ENCODE measurements at places on chromosomes 6 and 20.

GRCh38 chr6:134134654-134135053, 82.2 kb upstream of the SLC2A12 start:
- no peak for DNase-seq
- H3K4me1 ChIP-seq: no peaks in the 10 kb centered on the region
- H3K27ac ChIP-seq: no peak overlapping the region
- no peak overlapping the region for H3K4me3 ChIP-seq
- H3K27me3 ChIP-seq: peaks cover 14% of the 10 kb centered on the region
- no peaks in the 10 kb centered on the region for H3K36me3 ChIP-seq

GRCh38 chr6:157552820-157553485, 172.0 kb downstream of the ZDHHC14 start:
- H3K27ac ChIP-seq: peak overlapping the region; percentile 77
- no peak overlapping the region for H3K4me3 ChIP-seq
- peaks cover 38% of the 10 kb centered on the region for H3K4me1 ChIP-seq
- H3K27me3 ChIP-seq: no peaks in the 10 kb centered on the region
- no peak for DNase-seq

GRCh38 chr6:81362246-81362645, 390.2 kb downstream of the TENT5A start:
- DNase-seq: no peak
- H3K27ac ChIP-seq: no peak overlapping the region
- H3K4me3 ChIP-seq: no peak overlapping the region
- no peaks in the 10 kb centered on the region for H3K4me1 ChIP-seq
- no peaks in the 10 kb centered on the region for H3K36me3 ChIP-seq

DNA sequence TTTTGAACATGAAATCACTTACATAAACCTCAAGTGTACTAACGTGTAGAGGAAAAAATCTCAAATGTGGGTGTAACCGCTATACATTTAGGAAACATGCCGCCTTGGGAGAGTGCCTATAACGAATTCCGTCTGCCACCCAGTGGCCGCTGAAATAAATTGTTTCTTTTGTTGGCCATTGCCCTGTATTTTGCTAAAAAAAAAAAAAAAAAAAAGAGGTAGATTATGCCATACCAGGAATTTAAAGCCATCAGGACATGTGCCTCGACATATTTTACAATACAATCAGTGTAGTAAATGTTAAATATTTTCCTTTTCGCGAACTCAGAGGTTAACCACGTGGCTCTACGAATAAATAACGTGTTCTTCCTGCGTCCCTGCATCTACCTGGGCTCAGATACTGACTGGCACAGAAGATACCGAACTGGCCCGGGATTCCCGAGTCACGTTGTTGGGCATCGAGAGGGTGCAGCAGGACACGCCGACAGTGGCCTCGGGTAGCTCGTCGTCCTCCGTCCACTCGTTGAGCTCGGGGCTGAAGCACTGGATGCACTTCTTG, 14.3 kb downstream of the KLHL31 start:
- no peaks in the 10 kb centered on the region for H3K27me3 ChIP-seq
- DNase-seq: peak; percentile 64
- H3K4me3 ChIP-seq: peak overlapping the region; percentile 97
- peaks cover 30% of the 10 kb centered on the region for H3K4me1 ChIP-seq
- H3K27ac ChIP-seq: peak overlapping the region; percentile 91

DNA sequence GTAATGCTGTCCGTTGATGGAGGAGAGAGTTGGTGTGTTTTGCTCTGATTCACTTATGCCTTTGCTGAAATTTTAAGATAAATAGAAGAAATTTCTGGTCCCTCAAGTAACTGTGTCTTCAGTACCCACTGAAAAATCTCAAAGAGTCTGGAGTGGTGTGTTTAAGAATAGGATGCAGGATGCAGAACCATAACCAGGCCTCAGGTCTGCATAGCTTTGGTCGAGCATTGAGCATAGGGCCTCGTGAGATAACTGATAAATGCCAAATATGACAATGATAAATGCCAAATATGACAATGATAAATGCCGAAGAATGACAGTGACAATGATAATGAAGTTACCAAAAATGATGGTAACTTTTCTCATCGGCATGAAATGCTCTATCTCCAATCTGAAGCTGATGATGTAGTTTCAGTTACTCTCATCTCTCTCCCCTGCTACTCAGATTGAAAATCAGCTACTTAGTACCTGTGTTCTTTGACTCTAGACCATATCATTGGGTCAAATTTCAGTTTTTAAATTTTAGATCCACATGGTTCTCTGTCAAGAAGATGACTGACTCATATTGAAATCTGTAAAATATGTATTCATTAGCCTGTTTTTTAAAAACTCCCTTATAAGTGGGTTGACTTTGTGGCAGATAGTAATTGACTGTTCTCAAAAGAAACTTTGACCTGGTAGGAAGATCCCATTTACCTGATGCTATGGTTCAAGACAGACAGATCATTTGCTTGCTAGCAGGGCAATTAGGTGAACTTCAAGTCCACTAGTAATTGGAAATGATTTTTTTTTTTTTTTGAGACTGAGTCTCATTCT, 96.6 kb downstream of the SLC16A10 start:
- H3K27ac ChIP-seq: no peak overlapping the region
- no peaks in the 10 kb centered on the region for H3K27me3 ChIP-seq
- H3K36me3 ChIP-seq: no peaks in the 10 kb centered on the region
- DNase-seq: no peak
- no peak overlapping the region for H3K4me3 ChIP-seq

DNA sequence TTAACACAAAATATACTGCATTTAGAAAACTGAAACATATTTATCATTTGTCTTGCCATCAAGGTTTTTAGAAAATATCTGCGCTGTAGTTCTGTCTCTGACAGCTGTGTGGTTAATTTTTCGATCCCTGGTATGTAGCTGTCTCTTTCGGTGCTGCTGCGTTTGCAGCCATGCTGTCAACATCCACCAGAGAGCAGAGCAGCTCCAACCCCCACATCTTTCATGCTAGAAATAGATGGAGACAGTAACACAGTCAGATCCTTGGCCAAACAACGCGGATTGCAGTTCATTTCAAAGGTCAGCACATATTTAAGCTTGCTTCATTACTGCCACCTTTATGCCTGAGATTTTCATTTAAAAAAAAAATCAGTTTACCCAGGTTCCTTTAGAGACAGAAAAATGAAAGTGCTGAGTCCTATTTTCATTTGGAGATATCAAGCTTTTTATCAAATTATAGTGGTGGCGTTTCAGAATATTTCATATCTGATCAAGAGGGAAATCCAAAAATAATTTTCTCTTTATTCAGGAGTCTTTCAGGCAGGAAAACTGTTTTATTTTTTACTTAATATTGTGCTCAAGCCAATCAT, 157.7 kb upstream of the MMS22L start:
- H3K36me3 ChIP-seq: no peaks in the 10 kb centered on the region
- no peaks in the 10 kb centered on the region for H3K4me1 ChIP-seq
- no peak overlapping the region for H3K4me3 ChIP-seq
- H3K27ac ChIP-seq: no peak overlapping the region

GRCh38 chr6:159308198-159308597, 139.0 kb downstream of the FNDC1 start:
- no peaks in the 10 kb centered on the region for H3K4me1 ChIP-seq
- H3K27me3 ChIP-seq: peaks cover 26% of the 10 kb centered on the region
- DNase-seq: no peak
- no peak overlapping the region for H3K4me3 ChIP-seq
- no peak overlapping the region for H3K27ac ChIP-seq
- peaks cover 2% of the 10 kb centered on the region for H3K36me3 ChIP-seq

- H3K27ac ChIP-seq: peak overlapping the region; percentile 97
- H3K36me3 ChIP-seq: peaks cover 26% of the 10 kb centered on the region
- DNase-seq: no peak
Measured at GRCh38 chr6:33693186-33694105, 18.1 kb downstream of the UQCC2 start.

DNA sequence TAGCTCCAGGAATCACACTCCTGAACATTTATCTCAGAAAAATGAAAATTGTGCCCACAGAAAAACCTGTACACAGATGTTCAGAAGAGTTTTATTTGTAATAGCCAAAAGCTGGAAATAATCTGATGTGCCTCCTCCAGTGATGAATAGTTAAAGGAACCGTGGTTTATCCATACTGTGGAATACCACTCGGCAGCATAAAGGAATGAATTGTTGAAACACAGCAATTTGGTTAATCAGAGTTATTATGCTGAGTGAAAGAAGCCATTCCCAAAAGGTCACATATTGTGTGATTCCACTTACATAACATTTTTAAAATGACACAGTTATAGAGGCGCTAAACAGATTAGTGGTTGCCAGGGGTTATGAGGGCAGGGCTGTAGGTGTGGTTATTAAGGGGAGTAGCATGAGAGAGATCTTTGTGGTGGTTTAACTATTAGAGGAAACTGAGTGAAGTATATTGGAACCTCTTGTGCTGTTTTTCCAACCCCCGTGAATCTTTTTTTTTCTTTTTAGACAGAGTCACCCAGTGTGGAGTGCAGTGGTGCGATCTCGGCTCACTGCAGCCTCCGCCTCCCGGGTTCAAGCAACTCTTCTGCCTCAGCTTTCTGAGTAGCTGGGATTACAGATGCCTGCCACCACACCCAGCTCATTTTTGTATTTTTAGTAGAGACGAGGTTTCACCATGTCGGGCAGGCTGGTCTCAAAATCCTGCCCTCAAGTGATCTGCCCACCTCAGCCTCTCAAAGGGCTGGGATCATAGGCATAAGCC, 26.2 kb downstream of the PSMF1 start:
- H3K36me3 ChIP-seq: peaks cover 35% of the 10 kb centered on the region
- no peak for DNase-seq
- H3K4me1 ChIP-seq: peaks cover 16% of the 10 kb centered on the region
- no peak overlapping the region for H3K27ac ChIP-seq
- H3K27me3 ChIP-seq: no peaks in the 10 kb centered on the region
- H3K4me3 ChIP-seq: no peak overlapping the region

DNA sequence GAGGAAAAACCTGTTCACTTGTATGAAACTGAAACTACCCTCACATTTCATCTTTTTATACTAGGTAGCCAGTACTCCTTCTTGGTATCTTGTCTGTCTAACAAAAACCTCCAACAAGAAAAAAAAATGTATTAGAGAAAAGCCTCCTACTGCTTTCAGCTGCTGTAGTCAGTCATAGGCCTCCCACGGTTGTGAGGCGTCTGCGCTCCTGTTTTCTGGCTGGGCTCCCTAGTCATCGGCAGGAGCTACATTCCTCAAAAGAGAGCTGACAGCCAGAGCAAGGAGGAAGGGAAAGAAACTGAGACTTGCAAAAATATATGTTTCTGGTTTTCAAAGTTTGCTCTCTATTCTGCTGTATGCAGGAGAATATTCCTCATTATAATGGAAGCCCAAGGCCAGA, 517.0 kb downstream of the LMBRD1 start:
- no peak for DNase-seq
- H3K36me3 ChIP-seq: no peaks in the 10 kb centered on the region
- no peaks in the 10 kb centered on the region for H3K27me3 ChIP-seq
- no peak overlapping the region for H3K4me3 ChIP-seq
- no peak overlapping the region for H3K27ac ChIP-seq

- no peak for DNase-seq
- no peaks in the 10 kb centered on the region for H3K4me1 ChIP-seq
- no peak overlapping the region for H3K4me3 ChIP-seq
- H3K36me3 ChIP-seq: no peaks in the 10 kb centered on the region
- no peaks in the 10 kb centered on the region for H3K27me3 ChIP-seq
- H3K27ac ChIP-seq: no peak overlapping the region
Measured at GRCh38 chr6:103522045-103522444, 1337.7 kb downstream of the HACE1 start.

DNA sequence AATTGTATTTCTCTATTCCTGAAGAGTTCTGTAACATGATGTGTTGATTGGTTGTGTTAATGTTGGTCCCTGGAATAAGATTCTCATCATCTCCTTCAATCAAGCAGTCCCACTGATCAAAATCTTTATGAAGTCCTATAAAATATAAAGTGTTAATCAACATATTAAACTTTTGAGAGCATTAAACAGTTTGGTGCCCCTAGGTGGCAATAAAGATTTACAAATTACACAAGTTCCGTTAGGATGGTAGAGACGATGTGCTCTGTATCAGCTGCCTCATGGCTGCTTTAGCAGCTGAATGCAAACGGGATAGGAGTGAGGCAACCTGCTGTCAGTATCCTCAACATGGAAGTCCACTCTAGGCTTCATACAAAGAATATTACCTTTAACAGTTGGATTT, 16.9 kb downstream of the TDRD6 start:
- H3K27me3 ChIP-seq: peaks cover 23% of the 10 kb centered on the region
- H3K36me3 ChIP-seq: no peaks in the 10 kb centered on the region
- no peak overlapping the region for H3K4me3 ChIP-seq
- no peak for DNase-seq
- H3K4me1 ChIP-seq: no peaks in the 10 kb centered on the region

DNA sequence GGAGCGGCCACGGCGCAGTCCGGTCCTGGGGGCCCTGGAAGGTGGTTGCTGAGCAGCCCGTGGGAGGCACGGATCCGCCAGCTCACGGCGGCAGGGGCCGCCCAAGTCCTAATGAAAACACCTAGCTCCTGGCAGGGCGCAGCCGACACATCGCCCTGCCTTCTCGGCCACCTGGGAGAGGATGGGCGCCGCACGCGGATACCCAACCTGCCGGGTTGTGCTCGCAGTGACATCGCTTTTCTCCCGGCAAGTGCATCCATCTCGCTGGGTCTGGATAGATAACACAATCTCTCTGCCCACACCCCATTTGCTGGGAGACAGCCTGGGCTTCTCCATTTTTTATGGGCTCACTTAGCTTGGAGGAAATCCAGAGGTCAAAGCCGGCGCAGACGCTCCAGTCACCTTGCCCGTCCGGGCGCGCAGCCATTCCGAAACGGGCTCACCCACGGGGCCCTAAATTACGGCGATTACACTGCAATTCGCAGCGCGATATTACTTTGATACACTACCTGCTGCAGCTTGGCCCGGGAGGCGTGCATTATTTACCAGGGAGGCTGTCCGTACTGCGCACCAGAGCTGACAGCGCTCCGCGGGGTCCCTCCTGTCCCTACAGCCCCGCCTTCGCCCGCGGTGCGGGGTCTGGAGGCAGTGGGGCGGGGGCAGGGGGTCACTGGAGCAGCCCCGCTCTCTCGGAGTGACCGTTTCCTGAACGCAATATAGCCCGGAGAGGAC, 36.2 kb upstream of the CCDC167 start:
- peak overlapping the region; percentile 52 for H3K27ac ChIP-seq
- H3K4me3 ChIP-seq: peak overlapping the region; percentile 50
- DNase-seq: no peak
- peaks cover 23% of the 10 kb centered on the region for H3K4me1 ChIP-seq

DNA sequence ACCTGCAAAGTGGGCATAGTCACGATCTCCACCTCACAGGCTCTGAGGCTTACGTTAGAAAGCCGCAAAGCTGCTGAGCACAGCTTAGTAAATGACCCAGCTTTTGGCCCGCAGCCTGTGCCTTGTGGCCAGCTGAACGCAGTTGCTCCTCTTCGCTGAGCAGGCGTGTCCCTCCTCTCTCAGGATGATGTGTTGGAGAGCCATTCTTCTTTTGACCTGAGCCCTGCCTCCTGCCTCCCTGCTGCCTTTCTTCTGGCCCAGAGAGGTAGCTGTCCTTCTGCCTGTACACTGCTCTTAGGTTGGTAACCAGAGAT, 47.6 kb upstream of the MYL9 start:
- H3K27ac ChIP-seq: peak overlapping the region; percentile 62
- peaks cover 40% of the 10 kb centered on the region for H3K4me1 ChIP-seq
- no peak overlapping the region for H3K4me3 ChIP-seq

All from effector memory CD8-positive, alpha-beta T cell (primary cell).